A549 (cell line): ENCODE measurements at places on chromosomes 2 and 18. TPM values are rescaled to one million over a fixed set of nuclear protein-coding genes. Genes with fewer than 3 reads are reported as not detected.
A peak's percentile ranks its signal among the peaks of the same experiment; 100 is the strongest.

Gene CCDC74B
- 4.8 to 5.4 TPM (median 5.0 TPM) in 3 replicates for polyA plus RNA-seq

Gene AP1S3
- 39.7 to 43.4 TPM (median 42.9 TPM) in 3 replicates for polyA plus RNA-seq

Gene CCDC68
- polyA plus RNA-seq, result 2.8 to 3.1 TPM (median 3.1 TPM) in 3 replicates

DNA sequence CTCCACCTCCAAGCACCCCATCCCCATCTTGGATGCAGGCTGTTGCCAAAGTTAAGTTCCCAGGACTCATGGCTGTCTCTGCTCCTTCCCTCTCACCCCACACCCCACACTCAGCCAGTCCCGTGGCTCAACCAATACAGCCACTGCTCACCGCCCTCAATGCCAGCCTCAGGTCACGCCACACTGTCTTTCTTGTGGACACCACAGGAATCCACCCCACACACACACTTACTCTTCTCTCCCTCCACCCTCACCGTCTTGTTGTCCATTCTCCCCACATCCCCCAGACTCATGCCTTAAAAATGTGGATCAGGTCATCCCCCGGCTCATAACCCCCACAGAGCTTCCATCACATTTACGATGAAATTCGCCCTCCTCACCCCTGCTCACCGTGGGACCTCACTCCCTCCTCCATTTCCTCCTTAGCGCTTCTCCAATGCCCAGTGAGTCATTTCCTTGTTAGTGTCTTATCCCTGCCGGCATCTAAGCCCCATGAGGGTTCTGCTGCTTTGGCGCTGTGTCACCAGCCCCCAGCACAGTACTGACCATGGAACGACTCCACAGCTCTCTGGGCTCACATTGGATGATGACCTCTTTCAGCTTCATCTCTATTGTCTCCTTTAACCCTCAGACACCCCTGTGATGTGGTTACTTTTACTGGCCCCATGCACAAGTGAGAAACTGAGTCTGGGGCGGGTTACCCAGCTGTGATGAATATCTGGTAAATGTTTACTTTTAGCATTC, 13.8 kb downstream of the MLPH start:
- peak; percentile 99 for DNase-seq

DNA sequence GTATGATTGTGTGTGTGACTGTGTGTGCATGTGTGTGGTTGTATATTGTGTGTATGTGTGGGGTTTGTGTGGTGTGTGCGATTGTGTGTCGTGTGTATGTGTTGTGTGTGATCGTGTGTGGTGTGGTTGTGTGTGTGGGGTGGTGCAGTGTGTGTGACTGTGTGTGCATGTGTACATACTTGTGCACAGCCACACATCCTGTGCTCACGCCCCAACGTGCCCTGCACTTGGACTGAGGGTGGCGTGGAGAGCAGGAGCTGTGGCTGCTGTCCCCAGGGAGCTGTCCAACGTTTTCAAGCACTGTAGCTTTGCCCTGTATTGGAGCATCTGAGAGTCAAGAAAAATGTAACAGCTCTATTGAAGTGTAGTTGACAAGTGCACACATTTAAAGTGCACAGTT, 243.2 kb upstream of the HDAC4 start:
- DNase-seq, result peak; percentile 38

DNA sequence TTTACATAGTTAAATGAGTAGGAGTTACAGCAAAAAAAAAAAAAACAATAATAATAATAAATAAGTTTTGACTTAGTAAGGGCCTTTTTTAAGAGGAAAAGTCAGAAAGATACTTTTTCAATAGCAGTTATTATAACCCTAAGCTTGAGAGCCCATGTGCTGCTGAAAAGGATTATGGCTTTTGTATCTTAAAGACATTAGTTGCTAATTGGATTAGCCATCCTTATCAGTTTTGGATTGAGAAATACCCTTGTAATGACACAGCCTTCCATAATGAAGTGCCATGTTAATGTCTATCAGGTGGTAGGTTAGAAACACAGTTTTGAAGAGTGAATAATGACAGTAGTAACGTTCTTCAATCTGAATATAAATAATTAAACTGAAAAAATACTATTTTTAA, 554.0 kb downstream of the RIT2 start:
- no peak for DNase-seq

- DNase-seq, result no peak
Measured at GRCh38 chr2:85585781-85586105, 1.5 kb downstream of the VAMP5 start.

DNA sequence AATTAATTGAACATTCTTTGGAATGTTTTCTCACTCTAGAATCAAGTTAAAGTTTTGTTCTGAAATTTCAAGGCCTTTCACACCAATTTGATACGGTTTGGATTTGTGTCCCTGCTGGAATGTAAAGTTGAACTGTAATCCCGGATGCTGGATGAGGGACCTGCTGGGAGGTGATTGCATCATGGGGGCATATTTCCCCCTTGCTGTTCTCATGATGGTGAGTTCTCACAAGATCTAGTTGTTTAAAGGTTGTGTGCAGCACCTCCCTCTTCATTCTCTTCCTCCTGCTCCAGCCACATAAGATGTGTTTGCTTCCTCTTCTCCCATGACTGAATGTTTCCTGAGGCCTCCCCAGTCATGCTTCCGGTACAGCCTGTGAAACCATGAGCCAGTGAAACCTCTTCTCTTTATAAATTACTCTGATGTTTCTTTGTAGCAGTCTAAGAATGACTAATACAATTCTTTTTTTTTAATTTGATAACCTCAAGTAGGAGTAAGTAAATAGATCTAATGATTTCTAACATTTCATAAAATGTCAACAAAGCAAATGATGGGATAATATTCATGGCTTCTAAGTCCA, 144.2 kb upstream of the CDH7 start:
- DNase-seq, result no peak

GRCh38 chr2:158127380-158127804, 25.7 kb downstream of the UPP2 start:
- DNase-seq, result no peak

DNA sequence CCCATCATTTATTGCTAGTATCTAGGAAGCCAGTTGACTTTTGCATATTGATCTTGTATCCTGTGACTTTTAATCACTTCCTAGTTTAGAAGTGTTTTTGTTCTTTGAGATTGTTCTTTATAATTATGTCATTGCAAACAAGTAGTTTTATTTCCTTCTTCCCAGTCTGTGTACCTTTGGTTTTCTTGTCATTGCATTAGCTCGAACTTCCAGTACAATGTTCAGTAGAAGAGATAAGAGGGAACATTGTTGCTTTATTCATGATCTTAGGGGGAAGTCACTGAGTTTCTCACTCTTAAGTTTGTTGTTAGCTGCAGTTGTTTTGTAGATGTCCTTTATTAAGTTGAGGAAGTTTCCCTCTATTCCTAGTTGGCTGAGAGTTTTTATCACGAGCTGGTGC, 61.0 kb downstream of the TRAPPC12 start:
- DNase-seq, result no peak

- DNase-seq, result no peak
Measured at GRCh38 chr18:66105016-66105415, 354.2 kb downstream of the CDH7 start.

DNA sequence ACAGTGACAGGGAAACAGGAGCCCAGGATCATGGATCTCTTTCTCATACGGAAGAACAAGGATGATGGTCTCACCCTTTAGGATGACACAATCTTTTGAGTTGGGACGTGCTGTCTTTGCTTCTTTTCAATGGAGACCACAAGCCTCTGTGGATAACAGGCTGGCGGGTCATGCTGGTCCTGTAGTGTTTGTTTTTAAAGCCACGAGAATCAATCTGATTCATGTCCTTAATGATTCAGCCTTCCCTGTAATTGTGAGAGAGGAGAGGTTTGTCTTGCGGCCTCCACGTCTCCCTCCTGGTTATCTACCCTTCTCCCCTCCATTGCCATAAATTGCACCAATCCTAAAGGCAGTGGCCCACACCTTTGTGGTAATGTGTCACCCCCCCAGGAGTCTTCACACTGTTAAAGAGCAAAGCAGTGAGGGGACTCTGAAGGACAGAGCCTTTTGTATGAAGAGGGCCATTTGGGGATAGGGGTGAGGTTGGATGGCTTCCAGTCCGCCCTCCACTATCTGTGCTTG, 87.7 kb upstream of the TGFA start:
- no peak for DNase-seq
